ENCODE measurements at places on chromosomes 16 and 17. TPM values are rescaled to one million over a fixed set of nuclear protein-coding genes. Genes with fewer than 3 reads are reported as not detected.
A peak's percentile ranks its signal among the peaks of the same experiment; 100 is the strongest.

The TP53TG3F gene
- not detected for total RNA-seq

GRCh38 chr17:69728816-69729215 lies 314.3 kb downstream of the MAP2K6 start:
- H3K27ac ChIP-seq = no peak overlapping the region
- DNase-seq = no peak
- no peaks in the 10 kb centered on the region for H3K36me3 ChIP-seq
- H3K27me3 ChIP-seq = no peaks in the 10 kb centered on the region
- no peak overlapping the region for H3K4me3 ChIP-seq

The CMC2 gene
- total RNA-seq = 51.1 TPM

DNA sequence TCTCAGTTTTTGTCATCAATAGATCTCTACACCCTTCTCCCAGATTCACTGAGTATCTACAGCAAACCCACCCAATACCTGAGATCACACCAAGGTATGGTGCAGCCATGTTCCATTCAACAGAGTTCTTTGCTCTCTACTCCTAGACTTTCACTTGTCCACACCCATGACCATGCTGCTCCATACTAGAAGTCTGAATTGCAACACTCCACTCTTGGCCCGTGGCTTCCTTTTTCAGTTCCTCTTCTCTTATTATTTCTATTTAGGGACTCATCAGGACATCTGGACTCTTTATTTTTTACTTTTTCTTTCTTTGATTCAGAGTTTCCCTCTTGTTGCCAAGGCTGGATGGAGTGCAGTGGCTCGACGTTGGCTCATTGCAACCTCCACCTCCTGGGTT lies 37.1 kb downstream of the YWHAE start:
- peak overlapping the region; percentile 9 for H3K4me3 ChIP-seq
- H3K27ac ChIP-seq = peak overlapping the region; percentile 30
- peaks cover 31% of the 10 kb centered on the region for H3K4me1 ChIP-seq
- H3K36me3 ChIP-seq = peaks cover 23% of the 10 kb centered on the region
- peaks cover 8% of the 10 kb centered on the region for H3K27me3 ChIP-seq

The GPRC5C gene
- total RNA-seq = 24.7 TPM

- no peaks in the 10 kb centered on the region for H3K36me3 ChIP-seq
- H3K4me3 ChIP-seq = no peak overlapping the region
- peaks cover 3% of the 10 kb centered on the region for H3K27me3 ChIP-seq
- no peaks in the 10 kb centered on the region for H3K4me1 ChIP-seq
- no peak overlapping the region for H3K27ac ChIP-seq
- no peak for DNase-seq
These were observed 22.4 kb downstream of the TBC1D3B start for GRCh38 chr17:36153895-36154610.

The DHRS7C gene
- total RNA-seq = 0.31 TPM

The NTN3 gene
- not detected for total RNA-seq

The ACTG1 gene
- total RNA-seq = 4,184 TPM

The CACNB1 gene
- total RNA-seq = 10.2 TPM

DNA sequence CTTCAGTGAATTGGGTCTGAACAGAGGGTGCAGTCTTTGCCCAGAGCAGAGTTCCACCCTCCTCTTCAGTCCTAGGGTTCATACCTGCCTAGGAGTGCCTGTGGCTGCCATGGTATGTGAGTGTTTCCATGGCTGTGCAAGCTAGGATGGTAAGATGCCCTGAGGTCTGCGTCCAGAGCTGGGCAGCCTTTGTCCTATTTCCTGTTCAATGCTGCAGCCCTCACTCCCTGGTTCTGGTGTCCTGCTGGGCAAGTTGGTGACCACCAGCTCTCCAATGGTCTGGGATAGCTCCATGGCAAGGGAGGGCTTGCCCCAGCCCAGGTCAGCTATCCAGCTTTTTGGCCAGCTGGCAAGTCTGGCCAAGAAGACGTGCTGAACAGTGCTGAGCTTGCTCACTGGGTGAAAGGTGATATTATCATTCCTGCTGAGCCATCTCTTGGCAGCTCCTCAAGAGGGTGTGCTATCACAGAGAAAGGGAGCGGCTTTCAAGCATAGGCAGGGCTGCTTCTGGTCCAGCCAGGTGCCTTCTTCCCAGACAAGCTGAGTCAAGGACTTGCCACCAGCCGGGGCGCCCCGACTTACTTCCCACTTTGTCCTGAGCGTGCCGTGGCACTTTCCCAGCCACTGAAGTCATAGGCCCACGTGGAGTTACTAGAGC lies 13.0 kb upstream of the NFATC3 start:
- H3K27ac ChIP-seq = no peak overlapping the region
- peaks cover 4% of the 10 kb centered on the region for H3K4me1 ChIP-seq

The ATAD5 gene
- total RNA-seq = 6.3 TPM

The SLC38A8 gene
- not detected for total RNA-seq

The TEN1 gene
- 22.6 TPM for total RNA-seq

- peaks cover 5% of the 10 kb centered on the region for H3K27me3 ChIP-seq
- no peak overlapping the region for H3K27ac ChIP-seq
- H3K4me1 ChIP-seq = peaks cover 3% of the 10 kb centered on the region
- H3K4me3 ChIP-seq = no peak overlapping the region
These were observed 7.9 kb downstream of the KLHDC4 start for GRCh38 chr16:87757841-87758426.

The ARL5C gene
- not detected for total RNA-seq

DNA sequence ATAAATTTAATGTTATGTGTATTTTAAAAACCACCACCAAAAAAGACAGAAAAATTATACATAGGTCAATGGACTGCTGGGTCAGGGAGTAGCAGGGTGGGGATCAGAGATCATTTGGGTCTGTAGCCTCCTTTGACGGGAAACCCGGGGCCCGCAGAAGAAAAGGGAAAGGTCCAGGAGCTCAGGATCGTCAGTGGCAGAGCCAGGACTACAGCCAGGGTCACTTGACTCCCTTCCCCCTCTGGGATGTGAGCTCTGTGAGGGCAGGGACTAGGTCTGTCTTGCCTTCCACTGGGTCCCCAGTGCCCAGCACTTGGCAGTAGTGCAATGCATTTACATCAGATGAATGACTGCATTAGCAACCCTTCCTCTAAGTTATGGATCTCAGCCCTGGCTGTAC lies 62.1 kb downstream of the TOM1L2 start:
- H3K27ac ChIP-seq = no peak overlapping the region
- H3K36me3 ChIP-seq = peaks cover 4% of the 10 kb centered on the region
- H3K4me3 ChIP-seq = no peak overlapping the region
- H3K4me1 ChIP-seq = peaks cover 19% of the 10 kb centered on the region

- H3K36me3 ChIP-seq = no peaks in the 10 kb centered on the region
- H3K27ac ChIP-seq = no peak overlapping the region
- no peaks in the 10 kb centered on the region for H3K27me3 ChIP-seq
- H3K4me3 ChIP-seq = no peak overlapping the region
- H3K4me1 ChIP-seq = peaks cover 61% of the 10 kb centered on the region
- DNase-seq = peak; percentile 55
These were observed 4.6 kb upstream of the TAF15 start for GRCh38 chr17:35804658-35805192.

DNA sequence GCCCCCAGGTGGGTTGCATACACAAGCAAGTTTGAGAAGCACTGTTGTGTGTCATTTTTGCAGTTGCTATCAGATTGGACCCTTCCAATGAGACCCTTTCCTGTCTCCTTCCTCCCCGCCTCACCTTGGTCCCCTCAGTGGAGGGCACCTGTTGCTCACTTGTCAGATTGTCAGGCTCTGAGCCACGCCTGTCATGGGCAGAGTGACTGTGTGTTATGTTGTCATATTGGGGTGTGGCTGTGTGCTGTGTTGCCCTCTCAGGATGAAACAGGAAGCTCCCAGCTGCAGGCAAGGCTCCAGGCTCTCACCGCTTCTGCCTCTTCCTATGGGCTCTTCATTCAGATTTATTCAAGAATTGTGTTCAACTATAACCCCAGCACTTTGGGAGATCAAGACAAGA lies 302.9 kb downstream of the CPPED1 start:
- no peak overlapping the region for H3K4me3 ChIP-seq
- no peak for DNase-seq
- H3K27ac ChIP-seq = no peak overlapping the region
- peaks cover 4% of the 10 kb centered on the region for H3K4me1 ChIP-seq

- H3K27me3 ChIP-seq = no peaks in the 10 kb centered on the region
- H3K36me3 ChIP-seq = peaks cover 6% of the 10 kb centered on the region
- no peak overlapping the region for H3K27ac ChIP-seq
- peaks cover 4% of the 10 kb centered on the region for H3K4me1 ChIP-seq
- no peak overlapping the region for H3K4me3 ChIP-seq
These were observed 29.7 kb upstream of the MYLK3 start for GRCh38 chr16:46777804-46778203.

- no peak for DNase-seq
- H3K4me3 ChIP-seq = no peak overlapping the region
- H3K27me3 ChIP-seq = no peaks in the 10 kb centered on the region
- H3K36me3 ChIP-seq = peaks cover 4% of the 10 kb centered on the region
- H3K4me1 ChIP-seq = no peaks in the 10 kb centered on the region
- no peak overlapping the region for H3K27ac ChIP-seq
These were observed 438.8 kb downstream of the PMP22 start for GRCh38 chr17:14826358-14826757.

The TANGO6 gene
- total RNA-seq = 10.4 TPM

GRCh38 chr17:3043737-3044365 lies 19.6 kb downstream of the OR1D5 start:
- H3K4me3 ChIP-seq = no peak overlapping the region
- no peaks in the 10 kb centered on the region for H3K4me1 ChIP-seq
- no peak overlapping the region for H3K27ac ChIP-seq
- H3K27me3 ChIP-seq = peaks cover 4% of the 10 kb centered on the region
- peaks cover 8% of the 10 kb centered on the region for H3K36me3 ChIP-seq

GRCh38 chr17:80980397-80981061 lies 11.1 kb upstream of the CHMP6 start:
- DNase-seq = no peak
- peak overlapping the region; percentile 70 for H3K4me3 ChIP-seq
- H3K27me3 ChIP-seq = peaks cover 3% of the 10 kb centered on the region
- H3K4me1 ChIP-seq = peaks cover 5% of the 10 kb centered on the region

The PRRT2 gene
- total RNA-seq = 15.0 TPM

- peaks cover 3% of the 10 kb centered on the region for H3K27me3 ChIP-seq
- H3K4me3 ChIP-seq = no peak overlapping the region
- H3K36me3 ChIP-seq = no peaks in the 10 kb centered on the region
- DNase-seq = no peak
These were observed 19.0 kb upstream of the CD300E start for GRCh38 chr17:74642556-74642955.

The CHD9NB gene
- total RNA-seq = 2.0 TPM

- peaks cover 6% of the 10 kb centered on the region for H3K27me3 ChIP-seq
- peaks cover 6% of the 10 kb centered on the region for H3K4me1 ChIP-seq
- no peak overlapping the region for H3K4me3 ChIP-seq
- H3K36me3 ChIP-seq = no peaks in the 10 kb centered on the region
These were observed 130.5 kb upstream of the CRHR1 start for GRCh38 chr17:45653616-45654015.

The RAMP2 gene
- 630 TPM for total RNA-seq

- H3K4me3 ChIP-seq = no peak overlapping the region
- DNase-seq = no peak
- no peaks in the 10 kb centered on the region for H3K36me3 ChIP-seq
- peaks cover 13% of the 10 kb centered on the region for H3K4me1 ChIP-seq
- H3K27ac ChIP-seq = no peak overlapping the region
These were observed 297.5 kb downstream of the XYLT1 start for GRCh38 chr16:17173281-17173680.

The KRTAP4-1 gene
- total RNA-seq = not detected

The CLEC10A gene
- total RNA-seq = 30.4 TPM

- H3K36me3 ChIP-seq = no peaks in the 10 kb centered on the region
- H3K27ac ChIP-seq = peak overlapping the region; percentile 80
- H3K4me1 ChIP-seq = peaks cover 46% of the 10 kb centered on the region
- H3K4me3 ChIP-seq = peak overlapping the region; percentile 8
These were observed 73.1 kb upstream of the TANC2 start for GRCh38 chr17:62892870-62893338.

GRCh38 chr16:23124315-23124714 lies 24.9 kb downstream of the USP31 start:
- DNase-seq = no peak
- no peaks in the 10 kb centered on the region for H3K36me3 ChIP-seq
- no peak overlapping the region for H3K4me3 ChIP-seq
- no peaks in the 10 kb centered on the region for H3K27me3 ChIP-seq
- no peak overlapping the region for H3K27ac ChIP-seq

DNA sequence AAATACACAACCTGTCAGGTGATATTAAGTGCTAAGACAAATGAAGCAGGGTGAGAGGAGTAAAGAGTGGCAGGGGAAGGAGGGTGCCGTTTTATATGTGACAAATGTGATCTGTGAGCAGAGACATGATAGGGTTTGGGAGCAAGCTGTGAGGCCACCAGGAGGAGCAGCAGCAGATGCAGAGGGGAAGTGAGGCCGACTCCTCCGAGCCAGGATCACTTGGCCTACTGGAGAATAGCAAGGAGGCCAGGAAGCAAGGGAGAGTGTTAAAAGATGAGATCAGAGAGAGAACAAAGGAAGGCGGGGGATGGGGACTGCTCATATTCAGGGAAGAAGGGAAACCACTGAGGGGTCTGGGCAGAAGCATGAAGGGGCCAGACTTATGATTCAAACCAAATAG lies 129.4 kb downstream of the TANGO6 start:
- peaks cover 23% of the 10 kb centered on the region for H3K4me1 ChIP-seq
- DNase-seq = peak; percentile 48
- peak overlapping the region; percentile 87 for H3K27ac ChIP-seq
- peak overlapping the region; percentile 8 for H3K4me3 ChIP-seq
- peaks cover 3% of the 10 kb centered on the region for H3K27me3 ChIP-seq

The RAP1GAP2 gene
- total RNA-seq = 10.6 TPM

GRCh38 chr17:7903154-7904103 lies 12.7 kb downstream of the RNF227 start:
- H3K36me3 ChIP-seq = peaks cover 90% of the 10 kb centered on the region
- H3K4me3 ChIP-seq = peak overlapping the region; percentile 57
- no peak overlapping the region for H3K27ac ChIP-seq

The LLGL2 gene
- total RNA-seq = 34.4 TPM

The TMIGD1 gene
- total RNA-seq = not detected

GRCh38 chr16:71526111-71526631 lies at the start of gene CHST4:
Gene CHST4 (plus strand): TSS chr16:71526426. CDS start chr16:71536678, 10,252 bp downstream.
- peak; percentile 11 for DNase-seq
- peak within 1 kb of the TSS; percentile 57 for H3K4me3 ChIP-seq
- H3K27me3 ChIP-seq = peaks cover 1% of the 10 kb centered on the region
- no peaks in the 10 kb centered on the region for H3K36me3 ChIP-seq
- H3K4me1 ChIP-seq = peaks cover 9% of the 10 kb centered on the region
- no peak within 1 kb of the TSS for H3K27ac ChIP-seq

DNA sequence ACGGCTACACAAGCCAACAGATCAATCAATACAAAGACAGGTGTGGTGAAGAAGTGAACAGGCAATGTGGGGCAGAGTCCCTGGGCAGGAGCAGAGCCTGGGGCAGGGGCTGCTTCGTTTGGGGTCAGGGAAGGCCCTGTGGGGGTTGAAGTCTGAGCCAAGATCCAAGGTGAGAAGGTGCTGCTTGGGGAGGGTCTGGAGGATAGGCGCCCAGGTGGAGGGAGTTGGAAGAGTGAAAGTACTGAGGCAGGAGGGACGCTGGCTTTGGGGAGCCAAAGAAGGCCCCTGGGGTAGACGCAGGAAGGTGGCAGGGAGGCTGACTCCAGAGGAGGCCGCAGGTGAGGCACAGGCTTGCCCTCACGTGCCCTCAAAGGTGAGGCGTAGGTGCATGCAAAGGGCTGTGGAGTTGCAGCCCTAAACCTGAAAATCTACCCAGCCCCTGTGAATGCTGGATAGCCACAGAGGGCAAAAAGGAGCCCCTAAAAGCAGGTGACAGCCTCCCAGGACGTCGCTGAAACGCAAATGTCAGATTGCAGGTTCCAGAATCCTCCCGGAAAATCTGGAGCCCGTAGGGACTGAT lies 33.3 kb downstream of the WFDC1 start:
- H3K27ac ChIP-seq = no peak overlapping the region
- H3K4me1 ChIP-seq = no peaks in the 10 kb centered on the region
- no peak for DNase-seq
- H3K4me3 ChIP-seq = no peak overlapping the region
- H3K36me3 ChIP-seq = no peaks in the 10 kb centered on the region
